Left ventricle myocardium superior (tissue), 1 donor: ENCODE measurements at places on chromosomes 3 and 15.

GRCh38 chr15:45618813-45619212 lies 16.0 kb upstream of the SQOR start:
- no peak for DNase-seq

DNA sequence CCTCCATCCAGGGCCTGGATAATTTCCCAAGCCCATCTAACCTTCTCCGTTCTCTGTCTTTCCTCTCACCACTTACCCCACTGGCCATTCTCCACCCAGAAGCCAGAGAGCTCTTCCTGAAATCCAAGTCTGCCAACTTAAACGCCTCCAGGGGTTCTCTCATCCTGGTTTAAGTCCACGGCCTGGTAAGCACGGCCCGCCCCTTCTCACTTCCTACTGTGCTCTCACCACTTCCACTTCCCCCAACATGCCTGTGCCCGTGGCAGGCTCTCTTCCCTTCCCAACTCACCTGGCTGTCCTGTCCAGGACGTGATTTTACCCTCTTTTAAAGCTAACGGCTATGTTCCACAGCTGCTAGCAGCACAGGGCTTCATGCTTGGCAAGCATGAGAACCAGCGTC lies 1.7 kb upstream of the CX3CR1 start:
- DNase-seq = no peak

GRCh38 chr3:14170531-14171159 lies 7.8 kb downstream of the XPC start:
- no peak for DNase-seq

DNA sequence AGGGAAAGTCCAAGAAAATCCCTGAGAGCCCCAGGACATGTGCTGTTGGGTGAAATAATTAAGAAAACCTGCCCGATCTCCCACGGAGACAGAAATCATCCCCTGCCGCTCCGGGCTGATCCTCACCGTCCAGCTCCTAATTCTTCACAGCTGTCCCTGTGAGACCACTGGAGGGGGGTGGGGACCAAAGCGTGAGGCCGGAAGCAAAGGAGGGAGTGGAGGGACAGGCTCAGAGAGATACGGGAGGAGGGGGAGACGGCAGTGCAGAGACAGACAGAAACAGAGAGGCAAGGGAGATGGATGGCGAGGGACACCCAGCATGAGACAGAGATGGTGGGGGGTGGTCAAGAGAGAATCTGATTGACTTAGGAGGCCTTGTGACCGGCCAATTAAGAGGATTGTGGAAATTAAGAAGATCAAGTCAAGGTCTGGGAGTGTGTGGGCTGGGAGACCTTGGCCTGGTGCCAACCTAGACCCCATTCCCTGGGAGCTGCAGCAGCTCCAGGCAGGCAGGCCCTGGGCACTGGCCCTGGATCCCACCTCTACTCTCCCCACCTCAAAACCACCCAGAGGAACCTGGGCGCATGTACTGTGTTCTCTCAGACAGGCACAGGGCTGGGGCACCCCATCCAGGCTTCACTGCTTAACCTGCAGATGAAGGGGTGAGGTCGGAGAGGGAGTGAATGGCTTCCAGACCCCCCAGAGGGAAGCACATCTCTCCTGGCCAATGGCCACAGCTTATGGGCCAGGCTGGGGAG lies 113.2 kb upstream of the ALDH1A3 start:
- no peak for DNase-seq

DNA sequence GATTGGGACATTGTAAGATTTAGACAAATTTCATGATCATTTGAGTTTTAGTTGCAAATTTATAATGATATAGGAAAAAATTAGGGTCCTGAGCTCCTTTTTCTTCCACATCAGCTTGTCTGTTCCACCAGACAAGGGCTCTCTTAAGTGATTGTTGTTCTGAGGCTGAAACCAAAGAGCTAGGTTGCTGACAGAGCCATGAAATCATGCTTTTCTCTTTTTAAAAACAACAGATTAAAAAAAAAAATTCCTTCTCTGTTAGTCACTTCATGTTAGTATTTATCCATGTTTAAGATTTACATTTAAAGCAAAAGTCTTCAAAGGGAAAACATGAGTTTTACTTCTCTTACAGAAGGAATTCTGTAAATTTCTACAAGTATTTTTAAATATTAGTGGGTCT lies 56.8 kb downstream of the ATP2C1 start:
- DNase-seq = no peak

DNA sequence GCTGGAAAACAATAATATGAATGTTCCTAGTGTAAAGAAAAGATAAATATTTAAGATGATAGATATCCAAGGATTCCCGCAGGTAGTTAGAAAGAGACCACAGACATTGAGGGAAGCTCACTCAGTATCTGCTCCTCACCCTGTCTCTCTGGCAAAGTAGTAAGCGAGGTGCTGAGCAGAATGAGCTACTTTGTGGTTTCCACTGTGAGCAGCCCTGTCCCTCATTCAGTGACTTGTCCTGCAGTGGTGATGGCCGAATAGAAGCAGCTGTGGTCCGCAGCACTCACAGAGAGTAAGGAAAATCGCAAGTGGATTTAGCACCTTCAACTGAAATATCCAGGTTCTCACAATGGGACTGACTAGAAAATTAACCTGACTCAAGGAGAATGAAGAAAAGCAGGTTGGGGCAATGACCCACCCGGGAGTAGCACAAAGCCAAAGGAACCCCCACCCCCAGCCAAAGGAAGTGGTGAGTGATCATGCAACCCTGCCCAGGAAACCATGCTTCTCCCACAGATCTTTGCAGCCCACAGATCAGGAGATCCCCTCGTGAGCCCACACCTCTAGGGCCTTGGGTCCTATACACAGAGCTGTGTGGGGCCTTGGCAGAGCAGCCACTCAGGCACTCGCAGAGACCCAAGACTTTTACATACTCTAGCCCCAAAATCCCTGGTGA lies 21.8 kb upstream of the SLC25A38 start:
- no peak for DNase-seq

DNA sequence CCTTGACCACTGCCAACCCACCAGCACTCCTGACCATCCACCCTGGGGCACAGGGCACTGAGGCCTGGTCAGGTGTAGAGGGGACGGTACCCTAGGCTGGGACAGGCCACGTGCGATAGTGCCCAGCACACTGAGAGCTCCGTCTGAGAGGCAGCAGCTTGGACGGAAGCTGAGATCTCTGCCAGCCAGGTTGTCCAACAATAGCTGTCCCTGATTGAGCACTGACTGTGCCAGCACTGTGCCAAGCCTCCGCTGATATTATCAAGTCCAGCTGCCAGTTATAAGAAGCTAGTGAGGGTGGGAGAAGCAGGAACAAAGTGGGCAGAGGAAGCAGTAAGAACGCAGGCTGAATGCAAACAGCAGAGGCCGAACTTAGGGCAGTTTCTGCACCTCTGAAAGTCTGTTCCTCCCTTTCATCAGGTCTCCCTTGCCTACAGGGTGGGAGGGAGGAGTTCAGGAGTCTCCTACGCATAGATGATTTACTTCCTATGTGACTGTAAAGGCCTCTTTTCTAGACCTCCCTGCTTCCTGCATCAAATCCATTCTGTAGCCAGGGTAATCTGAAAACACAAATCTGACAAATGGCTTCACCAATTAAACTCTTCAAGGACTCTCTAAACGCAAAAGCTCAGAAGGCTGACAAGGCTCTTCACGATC lies 29.7 kb downstream of the MRPS11 start:
- peak; percentile 78 for DNase-seq

GRCh38 chr3:172332256-172333041 lies 115.8 kb downstream of the GHSR start:
- peak; percentile 46 for DNase-seq

- DNase-seq = no peak
Observed at GRCh38 chr15:60554494-60554893, 75.6 kb upstream of the ICE2 start.

GRCh38 chr15:41746802-41747201 lies 27.5 kb upstream of the MAPKBP1 start:
- DNase-seq = no peak

- DNase-seq = no peak
Observed at GRCh38 chr3:33636125-33636850, 81.8 kb downstream of the CLASP2 start.

DNA sequence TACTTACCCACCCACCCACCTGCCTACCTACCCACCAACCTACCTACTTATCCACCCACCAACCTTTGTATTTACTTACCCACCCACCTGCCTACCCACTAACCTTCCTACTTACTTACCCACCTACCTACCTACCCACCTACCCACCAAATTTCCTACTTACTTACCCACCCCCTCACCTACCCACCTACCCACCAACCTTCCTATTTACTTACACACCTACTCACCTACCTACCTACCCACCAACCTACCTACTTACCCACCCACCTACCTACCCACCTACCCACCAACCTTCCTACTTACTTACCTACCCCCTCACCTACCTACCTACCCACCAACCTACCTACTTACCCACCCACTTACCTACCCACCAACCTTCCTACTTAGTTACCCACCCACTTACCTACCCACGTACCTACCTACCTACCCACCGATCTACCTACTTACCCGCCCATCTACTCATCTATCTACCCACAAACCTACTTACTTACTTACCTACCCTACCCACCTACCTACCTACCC lies 179.6 kb downstream of the USP13 start:
- DNase-seq = no peak

GRCh38 chr15:37100109-37100965 lies at the start of gene MEIS2:
TSS of gene MEIS2 (minus strand) at chr15:37100549. CDS start at chr15:37099466, 1,083 bp downstream.
- DNase-seq = peak; percentile 97

DNA sequence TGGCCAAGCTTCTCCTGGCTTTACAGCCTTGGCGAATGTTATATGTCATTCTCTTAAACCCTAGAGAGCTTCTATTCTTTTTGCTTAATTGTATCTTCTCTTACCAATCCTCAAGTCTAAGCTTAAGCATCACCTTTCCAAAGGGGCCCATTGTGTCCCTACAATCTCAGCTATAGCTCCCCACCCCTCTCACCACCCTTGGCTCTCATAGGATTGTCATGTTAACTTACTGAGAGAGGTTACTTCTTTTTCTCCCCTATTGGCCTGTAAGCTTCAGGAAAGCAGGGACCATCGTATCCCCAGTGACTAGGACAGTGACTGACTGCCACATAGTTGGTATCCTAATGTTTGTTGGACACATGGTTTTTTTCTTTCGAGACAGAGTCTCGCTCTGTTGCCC lies 43.3 kb upstream of the LMOD3 start:
- DNase-seq = no peak

GRCh38 chr3:143428294-143428693 lies 308.7 kb downstream of the CHST2 start:
- DNase-seq = no peak

- no peak for DNase-seq
Observed at GRCh38 chr3:53884623-53885022, 2.7 kb upstream of the ACTR8 start.

- DNase-seq = peak; percentile 82
Observed at GRCh38 chr15:70605606-70606410, 157.6 kb downstream of the UACA start.

- no peak for DNase-seq
Observed at GRCh38 chr3:190092250-190092649, 28.4 kb downstream of the P3H2 start.

GRCh38 chr3:70775257-70775656 lies 462.8 kb upstream of the MDFIC2 start:
- DNase-seq = no peak

DNA sequence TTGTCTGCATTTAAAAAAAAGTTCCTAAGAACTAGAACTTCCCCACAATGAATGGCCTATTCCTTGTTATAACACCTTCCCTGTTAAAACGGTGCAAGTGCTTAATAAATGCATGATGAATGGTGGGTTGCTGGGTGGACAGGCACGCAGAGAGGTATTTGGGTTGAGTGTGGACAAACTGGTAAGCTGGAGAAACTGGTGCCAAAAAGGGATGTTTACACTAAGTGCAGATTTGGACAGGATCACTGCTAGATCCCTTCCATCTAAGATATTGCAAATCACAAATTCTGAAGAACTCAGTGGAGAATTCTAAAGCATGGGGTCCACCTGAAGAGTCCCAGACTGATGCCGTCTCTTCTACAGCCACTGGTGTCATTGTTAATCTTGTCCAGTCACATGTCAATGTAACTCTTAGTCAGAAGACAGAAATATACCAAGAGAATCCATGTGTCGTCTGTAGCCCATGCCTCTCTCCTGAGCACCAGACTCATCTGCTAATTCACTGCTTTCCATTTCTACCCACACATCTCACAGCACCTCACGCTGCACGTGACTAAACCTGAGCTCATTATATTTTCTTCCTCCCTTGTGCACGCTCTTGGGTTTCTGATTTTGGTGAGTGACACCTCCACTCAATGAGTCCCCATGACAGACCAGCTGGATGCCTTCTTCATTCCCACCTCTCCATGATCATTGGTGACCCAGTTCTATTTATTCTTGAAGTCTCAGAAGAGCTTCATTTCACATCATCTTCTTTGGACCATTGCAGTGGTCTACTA lies 328.9 kb downstream of the THSD4 start:
- no peak for DNase-seq

- no peak for DNase-seq
Observed at GRCh38 chr3:79317551-79318518, 450.0 kb downstream of the ROBO1 start.

DNA sequence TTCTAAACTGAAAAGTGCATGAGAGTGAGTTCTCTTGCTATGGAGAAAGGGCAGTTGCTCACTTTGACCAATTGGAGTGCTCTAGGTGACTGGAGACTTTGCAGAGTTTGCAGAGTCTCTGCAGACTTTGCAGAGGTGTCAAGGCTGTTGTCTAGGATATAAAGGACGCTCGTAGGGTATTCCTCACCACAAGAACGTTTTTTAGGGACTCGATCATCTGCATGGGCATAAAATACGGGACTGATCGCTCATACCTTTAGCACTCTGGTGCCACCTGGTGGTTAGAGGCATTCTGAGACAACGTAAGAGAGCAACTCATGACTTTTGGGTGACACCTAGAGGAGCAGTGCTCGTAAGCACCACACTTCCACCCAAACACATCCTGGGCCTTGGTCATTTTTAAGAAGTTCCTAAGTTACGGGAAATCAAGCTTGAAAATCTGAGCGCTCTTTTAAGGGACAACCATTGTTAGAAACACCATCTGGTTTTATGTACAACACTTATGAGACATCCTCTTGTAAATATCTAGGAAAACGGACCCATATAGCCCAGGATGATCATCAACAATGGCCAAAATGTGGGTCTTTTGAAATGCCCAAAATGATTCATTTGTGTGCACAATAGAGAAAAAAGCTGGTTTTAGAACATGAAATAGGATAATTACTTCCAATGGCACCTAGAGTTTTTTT lies 51.6 kb upstream of the XCR1 start:
- DNase-seq = peak; percentile 80

DNA sequence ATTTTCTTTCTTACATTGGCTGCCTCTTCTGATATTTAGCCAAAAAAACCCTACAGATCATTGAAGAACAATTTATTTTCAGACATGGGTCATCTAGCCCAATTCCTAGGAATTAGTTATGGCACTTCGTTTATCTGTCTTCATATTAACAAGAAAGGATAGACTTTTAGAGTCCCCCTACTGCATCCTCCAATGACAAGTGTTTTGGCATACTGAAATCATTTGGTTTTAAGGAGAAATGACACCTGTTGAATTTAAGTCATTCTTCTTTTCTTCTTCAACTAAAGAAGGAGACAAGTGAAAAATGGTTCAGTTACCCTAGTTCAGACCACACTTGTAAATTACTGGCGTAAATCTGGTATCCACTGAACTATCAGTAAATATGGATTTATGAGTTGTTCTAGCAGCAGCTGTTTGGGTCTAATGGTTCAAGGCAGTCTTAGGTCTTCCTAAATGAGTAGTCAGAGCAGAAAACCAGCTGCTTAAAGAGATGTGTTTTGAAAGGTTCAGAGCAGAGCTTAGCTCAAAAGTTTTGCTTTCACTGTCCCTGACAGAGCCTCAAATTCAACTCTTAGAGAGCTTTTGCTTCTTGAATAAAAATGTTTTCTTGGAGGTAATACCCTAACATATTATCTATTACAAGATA lies 5.6 kb downstream of the VGLL3 start:
- no peak for DNase-seq
